Kidney (tissue), 22 donors: ENCODE measurements at places on chromosomes 7 and 10. TPM values are rescaled to one million over a fixed set of nuclear protein-coding genes. Genes with fewer than 3 reads are reported as not detected.

DNA sequence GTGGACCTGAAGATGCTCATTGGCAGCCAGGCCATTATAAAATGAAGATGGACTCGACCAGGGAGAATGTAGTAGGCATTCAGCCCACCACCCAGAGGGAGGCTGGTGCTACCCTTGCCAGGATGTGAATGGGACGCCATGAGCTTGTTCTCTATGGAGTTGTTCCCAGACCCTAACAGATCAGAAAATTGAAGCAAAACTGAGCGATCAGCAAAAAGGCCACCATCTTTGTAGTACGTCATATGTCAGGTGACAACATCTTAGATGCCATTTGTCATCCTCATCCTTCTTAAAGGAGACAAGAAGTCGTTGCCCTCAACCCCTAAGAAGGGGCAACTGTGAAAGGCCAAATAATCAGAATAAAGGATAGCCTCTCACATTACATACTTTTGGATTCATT lies 61.7 kb downstream of the DOCK1 start:
- no peak for DNase-seq

BMPER gene
- 0.80 TPM for polyA plus RNA-seq

DNA sequence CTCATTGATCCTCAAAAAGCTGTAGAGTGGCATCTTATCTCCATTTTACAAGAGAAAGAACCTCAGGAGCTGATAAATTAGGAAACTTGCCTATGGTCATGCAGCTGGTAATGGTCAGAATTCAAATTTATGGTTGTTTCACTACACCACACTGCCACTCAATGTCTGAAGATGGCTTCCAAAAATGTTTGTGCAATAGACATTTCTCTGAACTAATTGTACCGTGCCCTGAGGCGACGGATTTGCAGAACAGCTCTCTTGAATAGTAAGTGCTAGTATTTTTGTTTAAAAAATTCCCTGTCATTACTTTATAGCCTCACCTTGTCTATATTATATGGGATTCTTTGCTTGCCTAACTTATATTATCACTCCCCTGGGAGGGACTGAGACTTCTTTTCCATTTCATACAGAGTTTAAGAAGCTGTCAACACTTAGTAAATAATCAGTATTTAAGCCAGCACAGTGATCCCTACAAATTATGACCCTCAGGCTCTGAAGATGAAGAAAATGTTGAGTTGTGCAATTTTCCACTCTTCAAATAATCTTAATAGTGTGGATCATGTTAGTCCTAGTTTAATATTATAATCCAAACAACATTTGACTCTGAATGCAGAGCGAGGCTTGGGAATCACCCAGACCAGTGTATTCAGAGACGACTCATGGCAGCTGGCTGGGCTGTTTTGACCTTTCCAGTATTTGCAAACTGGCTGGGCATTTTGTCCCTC lies 346.6 kb downstream of the PTEN start:
- DNase-seq: no peak

DNA sequence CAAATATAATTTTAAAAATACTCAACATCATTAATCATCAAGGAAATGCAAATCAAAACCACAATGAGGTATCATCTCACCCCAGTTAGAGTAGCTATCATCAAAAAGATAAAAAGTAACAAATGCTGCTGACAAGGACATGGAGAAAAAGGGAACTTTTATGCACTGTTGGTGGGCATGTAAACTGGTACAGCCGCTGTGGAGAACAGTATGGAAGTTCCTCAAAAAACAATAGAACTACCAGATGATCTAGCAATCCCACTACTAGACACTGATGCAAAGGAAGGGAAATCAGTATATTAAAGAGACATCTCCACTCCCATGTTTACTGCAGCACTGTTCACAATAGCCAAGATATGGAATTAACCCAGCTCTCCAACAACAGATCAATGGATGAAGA lies 384.5 kb downstream of the PLXDC2 start:
- no peak for DNase-seq

- peak; percentile 36 for DNase-seq
These were observed 14.3 kb downstream of the SEMA3D start for GRCh38 chr7:85172530-85172941.

- DNase-seq: no peak
These were observed 72.2 kb upstream of the DLX6 start for GRCh38 chr7:96933067-96933645.

DNA sequence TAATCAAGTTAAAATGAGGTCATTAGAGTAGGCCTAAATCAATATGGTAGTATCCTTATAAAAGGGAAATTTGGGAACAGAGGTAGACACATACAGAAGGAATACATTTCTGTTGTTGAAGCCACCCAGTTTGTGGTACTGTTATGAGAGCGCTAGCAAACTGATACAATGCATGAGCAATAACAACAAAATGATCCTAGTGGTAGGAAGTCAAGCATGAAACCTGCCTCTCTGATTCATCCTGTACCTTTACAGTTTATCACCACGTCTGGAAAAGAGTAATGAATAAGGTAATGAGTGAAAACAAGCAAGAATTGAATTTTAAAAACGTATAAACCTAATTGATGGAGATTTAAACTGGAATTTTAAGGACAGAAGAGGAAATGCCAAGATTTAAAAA lies 217.2 kb downstream of the PCLO start:
- no peak for DNase-seq

TMEM26 gene
- 1.6 TPM for polyA plus RNA-seq

SLC25A40 gene
- 11.2 TPM for polyA plus RNA-seq

DNA sequence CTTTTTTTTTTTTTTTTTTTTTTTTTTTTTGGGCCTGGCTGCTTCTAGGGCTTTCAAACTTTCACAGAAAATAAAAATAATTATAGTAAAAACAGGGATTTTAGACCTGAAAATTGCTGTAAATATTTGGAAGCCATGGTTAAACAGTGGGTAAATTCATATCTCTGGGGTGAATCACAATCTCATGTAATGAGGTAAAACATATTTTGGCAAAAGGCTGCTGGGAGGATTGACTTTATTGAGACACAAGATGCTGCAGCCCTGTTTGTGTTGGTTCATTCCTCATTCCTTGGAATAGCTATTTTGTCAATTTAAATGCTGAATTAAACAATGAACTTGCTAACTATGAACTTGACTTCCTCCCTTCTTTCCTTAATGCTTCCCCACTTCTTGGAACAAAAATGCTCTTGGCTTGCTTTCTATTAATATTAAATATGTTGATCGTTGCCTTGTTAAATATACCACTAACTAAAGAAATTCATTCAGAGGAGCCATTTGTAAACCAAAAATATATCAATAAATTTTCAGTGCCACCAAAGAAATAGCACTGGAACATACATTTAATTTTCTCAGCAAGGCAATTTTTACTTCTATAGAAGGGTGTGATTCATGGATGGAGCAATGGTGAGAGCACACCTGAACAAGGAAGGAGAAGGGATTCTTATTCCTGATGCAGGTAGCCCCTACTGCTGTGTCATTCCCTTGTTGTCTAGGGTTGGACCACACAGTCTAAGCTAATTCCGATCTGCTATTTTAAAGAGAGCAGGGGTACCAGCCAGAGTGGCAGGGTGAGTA lies 24.6 kb downstream of the AGK start:
- no peak for DNase-seq

FOXI2 gene
- 1.5 TPM for polyA plus RNA-seq

RASA4B gene
- polyA plus RNA-seq: 24.0 TPM

PRLHR gene
- polyA plus RNA-seq: not detected

DNA sequence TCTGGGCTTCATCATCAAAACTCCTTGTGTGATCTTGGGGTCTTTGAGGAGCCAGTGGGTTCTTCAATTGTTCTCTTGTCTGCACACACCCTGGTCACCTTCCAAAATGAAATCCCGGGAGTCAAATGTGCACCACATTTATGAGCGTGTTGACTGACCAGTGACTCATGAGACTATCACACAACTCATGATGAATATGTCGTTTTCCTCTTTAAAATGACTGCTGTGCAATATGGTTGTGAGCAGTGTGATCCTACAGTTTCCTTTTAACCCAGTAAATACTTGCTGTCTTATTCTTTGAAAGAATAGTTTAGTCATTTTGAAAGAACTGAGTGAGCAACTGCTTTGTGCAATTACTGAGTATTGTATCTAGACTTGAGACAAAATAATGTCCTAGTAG lies 149.2 kb downstream of the DYNC1I1 start:
- DNase-seq: no peak

- no peak for DNase-seq
These were observed 3.2 kb downstream of the POLR1F start for GRCh38 chr7:19705663-19706062.

DNA sequence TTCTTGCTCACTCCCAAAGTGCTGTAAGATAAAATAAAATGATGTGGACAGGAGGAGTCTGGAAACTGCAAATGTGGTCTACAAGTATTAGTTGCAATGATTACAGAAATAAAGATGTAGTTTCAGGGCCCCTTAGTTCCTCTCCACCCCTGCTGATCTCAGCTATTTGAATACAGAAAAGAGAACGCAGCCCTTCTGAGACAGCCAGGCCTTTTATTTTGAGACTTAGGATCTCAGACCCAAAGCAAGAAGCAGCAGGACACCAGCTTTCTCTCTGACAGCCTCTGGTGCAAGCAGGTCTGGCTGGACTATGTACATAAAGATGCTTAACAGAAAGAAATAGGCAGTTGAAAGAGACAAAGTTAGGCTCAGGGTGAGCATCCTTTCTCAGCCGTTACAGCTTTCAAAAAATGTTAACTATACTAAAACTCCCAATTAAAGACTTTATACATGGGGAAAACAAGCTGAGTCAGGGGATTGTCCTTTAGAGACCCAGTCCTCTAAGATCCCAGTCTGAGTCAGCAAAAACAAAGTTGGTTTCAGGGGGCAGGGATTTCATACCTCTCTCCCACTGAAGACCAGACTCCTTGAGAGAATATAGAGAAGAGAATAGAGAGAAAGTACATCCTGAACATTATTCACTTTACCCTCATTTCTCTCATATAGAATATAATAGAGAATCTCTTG lies 220.4 kb downstream of the TMEM178B start:
- DNase-seq: no peak

DNA sequence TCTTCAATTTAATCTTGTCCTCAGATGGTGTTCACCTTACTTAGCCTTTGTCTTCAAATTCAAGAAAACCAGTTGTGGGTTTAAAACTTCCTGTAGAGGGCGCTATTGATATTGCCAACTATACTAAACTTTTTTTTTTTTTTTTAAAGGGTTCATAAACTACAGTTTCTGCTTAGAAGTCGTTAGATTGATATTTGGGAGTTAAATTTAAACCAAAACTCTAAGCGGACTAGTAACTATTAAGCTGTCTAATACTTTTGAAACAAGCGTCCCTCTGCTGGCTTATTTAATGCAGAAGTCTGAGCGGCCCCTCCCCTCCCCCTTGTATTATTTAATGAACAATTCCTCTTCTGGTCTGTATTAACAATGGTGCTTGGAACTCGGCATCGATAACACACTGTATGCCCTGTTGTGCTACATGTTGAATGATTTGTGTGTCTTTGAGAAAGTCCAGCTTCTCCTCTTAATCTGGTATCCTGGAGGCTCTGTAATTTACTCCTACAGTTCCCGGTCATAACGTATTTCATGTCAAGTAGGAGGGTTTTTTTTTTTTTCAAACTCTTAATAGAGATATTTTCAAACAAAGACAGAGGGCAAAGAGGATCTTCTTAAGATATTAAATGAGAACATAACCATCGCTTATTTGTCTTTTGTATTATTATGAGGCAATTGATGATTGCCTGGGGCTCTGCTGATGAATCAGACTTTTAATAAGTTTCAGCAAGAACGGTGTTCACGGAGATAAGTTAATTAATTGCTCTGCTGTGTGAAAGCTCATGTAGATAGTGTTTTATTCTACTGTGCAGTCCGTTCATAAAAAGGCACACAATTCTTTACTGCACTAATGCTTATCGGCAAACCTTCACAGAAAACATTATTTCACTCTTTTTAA lies 22.6 kb upstream of the CREB5 start:
- peak; percentile 38 for DNase-seq

KLF14 gene
- 0.13 TPM for polyA plus RNA-seq

- no peak for DNase-seq
These were observed 101.3 kb downstream of the COL28A1 start for GRCh38 chr7:7434329-7434728.

DNA sequence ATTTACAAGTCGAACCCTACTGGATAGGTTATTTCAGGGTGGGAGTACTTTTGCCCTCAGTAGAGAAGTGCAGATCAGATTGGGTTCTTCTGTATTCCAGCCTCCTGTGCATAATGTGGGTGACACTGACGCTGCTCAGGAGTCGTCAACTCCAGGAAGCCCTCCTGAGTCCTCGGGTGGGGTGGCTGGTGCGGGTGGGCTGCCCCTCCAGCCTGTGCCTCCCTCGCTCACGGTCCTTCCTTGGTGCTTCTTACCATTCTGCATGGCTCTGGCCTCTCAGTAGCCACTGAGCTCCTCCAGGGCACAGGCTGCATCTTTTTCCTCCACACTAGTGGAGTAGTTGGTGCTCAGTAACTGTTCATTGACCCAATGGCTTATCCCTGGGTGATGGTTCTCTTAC lies 4.3 kb downstream of the CDH23 start:
- no peak for DNase-seq

DNA sequence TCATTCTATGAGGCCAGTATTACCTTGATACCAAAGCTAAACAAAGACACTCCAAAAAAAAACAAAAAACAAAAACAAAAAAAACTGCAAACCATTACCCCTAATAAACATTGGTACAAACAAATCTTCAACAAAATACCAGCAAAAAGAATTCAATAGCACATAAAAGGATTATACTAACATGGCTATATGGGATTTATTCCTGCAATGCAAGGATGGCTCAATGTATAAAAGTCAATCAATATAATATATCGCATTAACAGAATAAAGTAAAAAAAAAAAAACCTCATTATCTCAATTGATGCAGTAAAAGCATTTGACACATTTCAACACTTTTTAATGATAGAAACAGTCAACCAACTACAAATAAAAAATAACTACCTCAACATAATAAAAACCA lies 233.3 kb upstream of the NFE2L3 start:
- no peak for DNase-seq

- DNase-seq: no peak
These were observed 26.8 kb upstream of the FOXK1 start for GRCh38 chr7:4655311-4655710.

DNA sequence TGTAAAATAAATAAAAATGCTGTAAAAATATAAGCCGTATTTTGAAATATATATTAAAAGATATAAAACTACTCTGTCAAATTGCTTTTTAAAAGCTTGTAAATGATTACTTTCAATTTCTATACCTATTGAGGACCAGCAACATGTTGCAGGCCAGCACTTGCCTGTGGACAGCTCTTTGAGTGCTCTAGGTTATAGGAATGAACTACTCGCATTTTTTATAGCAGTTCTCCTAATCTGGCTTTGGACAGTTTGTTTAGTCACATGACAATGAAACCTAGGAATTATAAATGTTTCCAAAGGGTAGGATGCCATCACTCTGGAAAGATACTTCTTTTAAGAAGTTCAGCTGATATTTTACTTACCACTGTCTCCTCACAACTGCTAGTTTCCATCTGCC lies 117.7 kb upstream of the PTPRZ1 start:
- DNase-seq: no peak

GRCh38 chr10:104057717-104058116 lies 28.0 kb downstream of the COL17A1 start:
- DNase-seq: no peak

DNA sequence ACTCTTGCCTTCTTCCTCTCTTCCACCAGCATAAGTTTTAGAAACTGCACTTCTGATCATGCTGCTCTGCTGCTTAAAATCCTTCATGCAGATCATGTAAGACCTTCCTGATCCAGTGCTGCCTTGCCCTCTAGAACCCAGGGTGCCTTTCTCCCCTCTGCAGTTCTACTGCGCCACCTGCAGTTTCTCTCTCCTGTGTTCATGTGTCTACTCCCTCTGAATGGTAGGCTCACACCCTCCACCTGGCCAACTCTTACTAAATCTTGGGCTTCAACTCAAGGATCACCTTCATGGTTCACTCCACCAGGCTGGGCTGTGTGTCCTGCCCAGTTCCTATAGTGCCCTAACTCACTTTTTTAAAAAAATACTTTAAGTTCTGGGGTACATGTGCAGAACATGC lies 174.6 kb upstream of the ITGB1 start:
- no peak for DNase-seq
